ENCODE measurements at places on chromosomes 2 and 18.

GRCh38 chr18:77102259-77103040 lies 30.1 kb downstream of the MBP start:
- DNase-seq: peak; percentile 37

DNA sequence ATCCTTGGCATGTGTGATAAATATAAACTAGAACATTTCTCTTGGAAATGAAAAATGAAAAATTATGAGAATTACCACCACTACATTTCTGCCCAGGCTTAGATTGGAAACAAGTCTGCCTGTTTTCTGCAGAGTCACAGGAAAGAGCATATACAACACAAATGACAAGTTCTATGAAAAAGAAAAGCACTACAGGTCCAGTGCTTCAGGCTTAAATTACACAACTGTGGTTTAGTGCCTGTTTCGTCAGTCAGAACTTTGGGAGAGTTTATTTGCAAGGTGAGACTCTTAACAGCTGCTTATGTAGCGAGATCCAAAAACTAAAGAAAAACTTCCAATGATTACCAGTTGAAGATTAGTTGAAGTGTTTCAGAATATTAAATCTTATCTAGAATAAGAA lies 68.9 kb downstream of the RTN4 start:
- DNase-seq: no peak

DNA sequence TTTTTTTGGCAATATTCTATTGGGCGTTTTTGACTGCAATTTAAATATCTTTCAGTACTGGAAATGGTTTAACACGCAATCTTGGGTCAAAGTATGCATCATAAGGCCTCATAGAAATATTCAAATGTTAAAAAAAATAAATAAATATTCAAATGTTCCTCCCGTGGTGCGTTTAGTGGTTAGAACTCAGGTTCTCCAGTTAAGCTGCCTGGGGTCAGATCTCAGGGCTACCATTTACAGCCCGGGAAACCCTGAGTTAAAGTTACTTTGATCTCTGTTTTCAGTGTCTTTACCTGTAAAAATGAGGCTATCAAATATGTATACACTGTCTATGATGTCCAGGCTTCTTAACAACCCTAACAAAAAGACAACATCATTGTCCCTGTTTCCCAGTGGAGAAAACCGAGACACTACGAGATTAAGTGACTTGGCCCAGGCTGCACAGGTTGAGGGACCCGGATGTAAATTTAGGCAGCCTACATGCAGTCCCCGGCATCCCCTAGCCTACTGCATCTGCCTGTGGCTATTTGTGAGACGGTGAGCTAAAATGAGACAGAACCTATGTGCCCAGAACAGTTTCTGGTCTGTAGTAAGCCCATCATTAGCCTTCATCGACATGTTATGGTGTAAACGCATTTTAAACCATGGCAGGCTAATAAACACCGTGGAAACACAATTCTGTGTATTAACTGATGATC lies 1.7 kb downstream of the FHL2 start:
- no peak for DNase-seq

DNA sequence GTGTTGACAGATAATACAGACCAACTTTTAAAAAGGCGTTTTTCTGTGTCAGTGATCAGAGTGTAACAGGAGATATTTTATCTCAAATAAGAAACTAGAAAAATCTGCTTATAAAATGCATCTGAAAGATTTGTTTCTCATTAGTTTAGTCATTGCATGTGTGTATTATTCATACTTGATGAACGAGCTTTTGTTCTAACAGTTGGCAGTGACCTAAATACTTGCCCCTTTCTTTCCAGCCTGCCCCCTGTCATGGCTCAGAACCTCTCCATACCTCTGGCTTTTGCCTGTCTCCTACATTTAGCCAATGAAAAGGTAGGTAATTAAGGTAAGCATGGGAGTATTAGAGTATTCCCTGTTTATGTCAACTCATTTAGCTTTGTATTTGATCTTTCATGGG lies 33.6 kb downstream of the NCAPH start:
- no peak for DNase-seq

GRCh38 chr18:44744161-44745121 lies 63.8 kb downstream of the SETBP1 start:
- DNase-seq: no peak

DNA sequence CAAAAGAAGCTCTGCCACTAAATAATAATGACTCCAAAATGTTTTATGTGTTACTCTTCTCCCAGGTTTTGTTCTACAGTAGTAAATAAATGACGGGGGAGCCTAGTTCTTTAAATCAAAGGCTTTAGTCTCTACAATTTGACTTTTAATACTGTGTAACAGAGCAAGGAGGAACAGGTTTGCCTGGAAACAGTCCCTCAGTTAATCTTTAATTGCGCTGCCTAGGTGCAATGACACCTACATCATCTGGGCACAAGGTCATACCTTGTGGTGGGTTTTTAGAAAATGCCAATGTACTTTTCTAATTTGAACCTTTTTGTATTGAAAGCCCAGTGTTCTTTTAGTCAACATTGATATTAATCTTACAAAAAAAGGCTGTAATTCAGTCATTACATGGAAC lies 287.3 kb upstream of the SETBP1 start:
- DNase-seq: no peak

DNA sequence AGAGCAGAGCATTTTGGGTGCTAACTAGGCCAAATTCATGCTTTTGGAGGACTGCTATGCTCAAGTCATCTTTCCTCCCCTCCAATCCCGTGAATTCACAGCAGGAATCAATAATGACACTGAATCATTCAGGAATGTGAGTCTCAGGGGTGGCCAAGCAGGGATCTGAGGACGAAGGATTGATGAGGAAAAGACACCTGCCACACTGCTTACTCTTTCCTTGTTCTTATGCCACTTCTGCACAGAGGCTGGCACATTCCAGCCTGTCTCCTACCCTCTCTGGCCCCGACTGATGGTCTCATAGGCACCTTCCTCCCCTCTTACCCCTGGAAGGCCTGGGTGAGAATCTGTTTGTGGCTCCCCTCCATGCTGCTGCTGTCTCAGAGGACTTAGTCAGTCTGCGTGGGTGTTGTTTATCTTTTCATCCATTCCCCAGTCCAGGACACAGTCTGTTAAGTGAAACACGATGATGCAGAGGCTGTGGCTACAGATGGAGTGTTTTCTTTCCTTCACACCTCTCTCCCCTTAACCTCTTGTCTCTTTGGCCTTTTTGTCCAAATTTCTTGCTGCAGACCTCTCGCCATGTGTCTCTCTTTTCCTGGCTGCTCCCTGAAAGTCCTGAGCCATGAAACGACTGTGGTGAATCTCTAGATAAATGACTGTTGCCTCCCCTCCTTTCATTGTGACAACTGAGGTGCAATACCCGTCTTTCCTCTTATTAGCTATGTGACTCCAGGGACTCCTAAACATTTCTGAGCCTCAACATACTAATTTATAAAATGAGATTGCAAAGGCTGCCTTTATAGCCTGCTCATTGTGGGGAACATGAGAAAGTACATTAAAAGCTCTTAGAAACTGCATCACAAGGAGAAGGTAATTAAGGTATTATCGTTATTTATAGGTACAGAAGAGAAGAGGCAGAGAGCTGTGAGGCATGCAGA lies 86.9 kb downstream of the RDH14 start:
- no peak for DNase-seq

- no peak for DNase-seq
Observed at GRCh38 chr2:63742580-63742976, 99.1 kb upstream of the UGP2 start.

DNA sequence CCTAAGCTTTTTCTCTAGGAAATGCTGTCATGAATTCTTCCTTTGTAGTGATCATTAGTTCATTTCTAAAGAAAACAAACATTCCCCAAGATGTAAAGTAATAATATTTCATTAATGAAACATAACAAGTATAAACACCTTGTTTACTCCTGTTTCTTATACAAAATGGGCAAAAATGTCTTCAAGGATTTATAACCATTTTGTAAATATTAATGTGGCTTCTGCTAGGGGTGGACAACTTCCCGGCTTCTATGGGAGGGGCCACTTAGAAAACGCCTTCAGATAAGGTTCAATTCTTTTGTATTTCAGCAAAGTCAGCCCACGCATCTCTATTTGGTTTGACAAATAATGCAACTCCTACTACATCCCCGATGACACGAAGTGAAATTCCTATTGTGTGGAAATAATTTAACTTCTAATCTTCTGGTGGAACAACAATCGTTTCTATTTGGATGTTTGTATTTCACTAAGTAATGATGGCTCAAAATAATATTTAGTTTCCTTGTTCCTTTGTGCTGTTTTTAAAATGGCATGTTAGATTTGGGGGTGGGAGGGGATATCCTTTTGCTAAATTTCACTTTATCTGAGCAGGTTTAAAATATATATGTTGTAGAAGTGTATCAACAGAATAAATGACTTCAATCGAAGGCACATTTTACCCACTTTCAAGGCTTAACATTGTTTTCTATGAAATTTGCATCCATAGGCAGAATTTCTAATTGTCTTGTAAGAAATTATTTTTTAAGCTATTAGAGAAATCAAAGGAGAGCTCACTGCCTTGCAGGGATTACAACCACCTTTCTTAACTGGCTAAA lies 14.7 kb upstream of the HOXD1 start:
- DNase-seq: no peak

- no peak for DNase-seq
Observed at GRCh38 chr2:118774458-118775133, 72.9 kb downstream of the EN1 start.

- DNase-seq: no peak
Observed at GRCh38 chr18:32966141-32966540, 193.3 kb upstream of the KLHL14 start.

GRCh38 chr18:7516266-7517117 lies 50.6 kb upstream of the PTPRM start:
- DNase-seq: no peak

- no peak for DNase-seq
Observed at GRCh38 chr2:240391111-240392051, 44.1 kb upstream of the GPC1 start.

DNA sequence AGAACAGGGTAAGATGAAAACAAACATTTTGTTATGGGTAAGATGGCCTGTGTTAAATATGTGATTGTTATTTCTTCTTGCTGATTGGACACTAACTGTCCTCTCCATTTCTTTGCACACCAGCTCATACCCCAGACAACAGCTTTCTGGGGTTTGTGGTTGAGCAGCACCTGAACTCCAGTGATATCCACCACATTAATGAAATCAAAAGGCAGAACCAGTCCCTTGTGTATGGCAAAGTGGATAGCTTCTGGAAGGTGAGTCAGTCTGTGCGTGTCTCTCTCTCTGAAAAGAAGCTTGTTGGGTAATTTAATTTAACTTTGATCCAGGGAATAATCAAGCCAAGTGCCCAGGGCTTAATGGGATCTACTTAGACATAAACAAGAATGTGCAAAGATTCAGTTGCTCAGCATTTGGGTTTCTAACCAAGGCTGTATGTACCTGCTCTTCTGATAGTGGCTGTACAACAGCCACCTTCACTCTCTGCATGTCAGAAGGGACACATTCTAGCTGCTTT lies 108.3 kb downstream of the MGAT5 start:
- no peak for DNase-seq

GRCh38 chr2:16318474-16319195 lies 347.0 kb downstream of the CYRIA start:
- no peak for DNase-seq

GRCh38 chr2:30098266-30099005 lies 48.4 kb upstream of the YPEL5 start:
- DNase-seq: no peak

- no peak for DNase-seq
Observed at GRCh38 chr2:40049781-40050180, 270.7 kb upstream of the THUMPD2 start.

DNA sequence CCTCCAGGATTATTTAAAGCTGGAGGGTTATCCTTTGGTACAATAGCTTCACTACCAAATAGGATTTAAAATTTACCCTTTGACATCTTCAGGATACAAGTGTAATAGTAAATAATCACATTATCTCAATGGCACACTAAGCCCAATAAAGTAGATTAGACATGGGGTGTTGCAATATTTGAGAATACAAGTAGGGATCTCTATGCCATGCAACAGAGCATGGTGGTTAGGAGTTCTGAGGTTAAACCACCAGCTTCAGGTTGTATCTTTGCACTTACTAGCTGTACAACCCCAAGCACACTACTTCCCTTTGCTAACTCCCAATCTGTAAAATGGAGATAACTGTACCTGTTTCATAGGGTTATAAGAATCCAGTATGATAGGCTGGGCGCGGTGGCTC lies 6.2 kb downstream of the MBD2 start:
- DNase-seq: no peak

DNA sequence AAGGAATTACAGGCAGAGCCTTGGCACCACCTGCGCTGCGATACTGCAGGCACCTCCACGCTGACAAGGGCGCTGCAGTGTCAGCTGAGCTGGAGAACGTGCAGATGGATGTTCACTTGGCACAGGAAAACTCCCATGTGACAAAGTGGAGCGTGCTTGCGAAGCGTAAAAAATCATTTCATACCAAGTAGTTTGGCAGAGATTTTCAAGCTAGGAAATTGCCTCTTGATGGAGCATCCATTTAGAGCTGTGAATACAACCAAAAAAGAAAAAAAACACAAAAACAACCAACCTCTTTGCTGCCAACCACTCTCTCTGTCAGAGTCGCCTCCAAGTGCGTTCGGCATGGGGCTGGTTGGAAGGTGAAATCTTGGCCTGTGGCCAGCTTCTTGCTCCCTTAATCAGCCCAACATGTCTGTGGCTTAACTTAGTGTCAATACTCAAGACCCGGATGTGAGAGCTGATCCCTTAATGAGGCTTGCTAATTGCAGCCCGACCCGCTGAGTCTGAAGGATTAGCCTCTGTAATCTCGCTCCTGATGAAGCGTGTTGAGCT lies 38.1 kb downstream of the ACOXL start:
- DNase-seq: no peak

- no peak for DNase-seq
Observed at GRCh38 chr2:27082773-27083409, 3.7 kb upstream of the KHK start.

GRCh38 chr2:158889135-158889853 lies 79.1 kb upstream of the TANC1 start:
- no peak for DNase-seq

DNA sequence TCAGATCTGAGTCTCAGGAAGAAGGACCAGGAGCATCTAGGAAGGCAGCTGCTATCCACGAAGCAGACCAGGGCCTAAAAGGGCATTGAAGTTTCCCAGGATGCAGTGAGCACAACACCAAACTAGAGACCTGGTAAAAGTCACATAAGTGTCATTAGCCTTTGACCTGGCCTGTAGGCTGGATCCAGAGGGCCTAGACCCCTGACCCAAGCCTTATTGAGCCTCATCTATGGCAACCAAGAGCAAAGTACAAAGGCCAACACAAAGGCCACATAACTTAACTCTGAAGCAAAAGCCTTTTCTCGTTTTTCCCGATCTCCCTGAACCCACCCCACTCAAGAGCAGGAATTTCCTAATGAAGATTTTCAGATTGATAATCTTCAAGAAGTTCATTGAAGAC lies 127.3 kb upstream of the SRD5A2 start:
- no peak for DNase-seq

DNA sequence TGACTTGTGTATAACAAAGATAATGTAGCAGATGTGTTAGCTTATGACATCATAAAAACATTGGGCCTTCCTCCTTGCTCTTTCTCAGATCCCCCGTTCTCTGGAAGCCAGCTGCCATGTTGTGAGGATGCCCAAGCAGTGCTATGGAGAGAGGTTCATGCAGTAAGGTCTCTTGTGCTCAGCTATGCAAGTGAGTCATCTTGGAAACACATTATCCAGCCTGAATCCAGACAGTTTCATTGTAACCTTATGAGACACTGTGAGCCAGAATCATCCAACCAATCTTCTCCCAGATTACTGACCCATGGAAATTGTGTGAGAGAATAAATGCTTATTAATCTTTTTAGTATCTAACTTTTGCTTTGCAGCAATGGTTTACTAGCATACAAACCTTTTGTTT lies 60.8 kb downstream of the ST6GAL2 start:
- no peak for DNase-seq

- DNase-seq: no peak
Observed at GRCh38 chr2:239199041-239199768, 201.6 kb downstream of the HDAC4 start.

GRCh38 chr18:67661555-67661954 lies 145.0 kb upstream of the DSEL start:
- DNase-seq: no peak

Data from stimulated activated CD4-positive, alpha-beta T cell treated with anti-CD3 and anti-CD28 coated beads, Interleukin-4, amount 100 ng/mL, for 24 hours (primary cell).